ENCODE measurements at places on chromosomes 12 and 14.

- no peak for DNase-seq
Observed at GRCh38 chr12:93237235-93237915, 140.3 kb upstream of the NUDT4 start.

- no peak for DNase-seq
Observed at GRCh38 chr12:56616244-56616643, 13.9 kb downstream of the BAZ2A start.

- DNase-seq, result no peak
Observed at GRCh38 chr12:4296751-4297150, 23.2 kb downstream of the CCND2 start.

- no peak for DNase-seq
Observed at GRCh38 chr12:84712747-84713146, 199.9 kb downstream of the SLC6A15 start.

- DNase-seq, result no peak
Observed at GRCh38 chr14:89284333-89285058, 132.5 kb downstream of the FOXN3 start.

Measured in stimulated activated CD8-positive, alpha-beta memory T cell treated with anti-CD3 and anti-CD28 coated beads, Interleukin-4, amount 100 ng/mL, for 1 hour (primary cell).